ENCODE measurements at places on chromosomes 4 and X.

DNA sequence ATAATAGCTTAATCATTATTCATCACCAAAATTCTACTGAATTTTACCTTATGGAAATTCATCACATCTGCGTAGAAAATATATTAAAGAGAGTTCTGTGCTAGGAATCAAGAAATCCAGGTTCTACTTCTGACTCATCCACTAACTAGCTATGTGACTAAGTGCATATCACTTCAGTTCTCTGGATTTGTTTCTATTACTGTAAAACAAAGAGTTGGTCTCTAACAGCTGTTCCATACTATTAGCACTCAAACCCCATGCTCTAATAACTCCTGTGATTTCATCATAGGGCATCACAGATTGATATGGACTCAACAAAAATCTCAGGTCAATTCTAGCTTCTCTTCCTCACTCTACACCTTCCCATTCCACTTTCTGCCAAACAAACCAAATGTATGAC, 572.0 kb downstream of the INPP4B start:
- peak; percentile 30 for DNase-seq

DNA sequence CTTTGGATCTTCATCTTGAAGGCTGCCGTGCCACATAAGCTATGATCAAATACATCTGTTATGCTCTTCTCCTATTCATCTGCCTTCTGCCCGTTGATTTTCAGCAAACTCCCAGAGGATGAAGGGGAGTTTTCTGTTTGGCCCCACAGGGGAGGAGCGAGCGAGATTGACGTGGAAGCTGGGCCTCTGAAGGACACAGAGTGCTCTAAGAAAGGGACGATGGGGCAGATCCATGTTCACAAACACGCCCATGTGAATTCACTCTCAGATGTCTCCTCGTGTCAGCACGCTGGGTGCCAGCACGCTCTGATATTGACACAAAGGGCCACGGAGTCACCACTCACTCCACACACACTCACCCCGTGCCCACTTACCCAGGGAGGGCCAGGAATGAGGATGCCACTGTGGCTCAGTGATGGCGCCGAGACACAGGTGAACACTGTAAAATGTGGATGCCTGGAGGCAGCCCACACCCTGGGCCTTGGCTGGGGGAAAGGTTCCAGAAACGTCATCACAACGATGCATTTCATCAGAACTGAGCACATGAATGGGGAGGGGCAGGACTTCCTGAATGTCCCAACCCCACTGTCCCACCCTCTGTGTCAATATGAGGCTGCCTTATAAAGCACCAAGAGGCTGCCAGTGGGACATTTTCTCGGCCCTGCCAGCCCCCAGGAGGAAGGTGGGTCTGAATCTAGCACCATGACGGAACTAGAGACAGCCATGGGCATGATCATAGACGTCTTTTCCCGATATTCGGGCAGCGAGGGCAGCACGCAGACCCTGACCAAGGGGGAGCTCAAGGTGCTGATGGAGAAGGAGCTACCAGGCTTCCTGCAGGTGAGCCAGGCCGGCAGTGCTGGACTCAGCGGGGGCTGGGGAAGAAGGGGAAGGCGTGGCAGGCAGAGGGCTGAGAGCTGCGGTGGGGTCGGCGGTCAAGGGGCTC, at the start of gene S100P:
TSS of gene S100P (plus strand) at position 648 of the 946 bp plus-strand sequence. CDS start at position 703, 55 bp downstream.
- DNase-seq: no peak

- no peak for DNase-seq
These were observed 24.7 kb downstream of the ENPP6 start for GRCh38 chr4:184192933-184193332.

DNA sequence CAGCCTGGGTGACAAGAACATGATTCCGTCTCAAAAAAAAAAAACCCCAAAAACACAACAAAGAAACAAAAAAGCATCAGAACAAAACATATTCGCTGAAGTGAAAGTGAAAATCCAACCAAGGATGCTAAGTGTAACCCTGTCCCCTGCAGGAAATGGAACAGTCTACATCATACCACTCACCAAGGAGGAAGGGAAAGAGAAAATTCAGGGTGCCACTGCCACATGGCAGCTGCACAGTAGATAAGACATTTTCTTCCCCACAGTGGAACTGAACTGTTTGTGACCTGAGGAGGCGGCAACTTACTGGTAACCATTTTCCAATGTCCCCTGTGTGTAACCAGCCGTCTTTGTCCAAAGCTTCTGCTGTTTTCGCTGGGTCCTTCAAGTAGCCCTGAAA, 28.2 kb upstream of the CENPU start:
- DNase-seq: no peak

GRCh38 chrX:136797787-136798186, 17.1 kb upstream of the ARHGEF6 start:
- no peak for DNase-seq

DNA sequence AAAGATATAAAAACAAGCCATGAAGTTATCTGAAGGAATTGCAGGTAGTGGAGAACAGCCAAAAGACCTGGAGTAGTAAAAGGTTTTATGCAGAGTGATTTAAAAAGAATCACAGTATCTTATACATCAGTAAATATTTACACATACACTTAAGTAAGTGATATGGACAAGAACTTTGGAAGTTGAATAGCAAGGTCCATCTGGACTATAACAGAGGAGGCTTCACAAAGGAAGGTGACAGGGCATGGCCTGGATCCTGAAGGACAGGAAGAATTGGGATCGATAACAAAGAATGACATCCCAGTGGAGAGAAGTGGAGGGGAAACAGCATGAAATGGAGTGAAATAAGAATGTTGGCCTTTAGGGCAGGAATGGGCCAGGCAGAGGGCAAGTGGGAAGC, 46.2 kb downstream of the TET2 start:
- no peak for DNase-seq

DNA sequence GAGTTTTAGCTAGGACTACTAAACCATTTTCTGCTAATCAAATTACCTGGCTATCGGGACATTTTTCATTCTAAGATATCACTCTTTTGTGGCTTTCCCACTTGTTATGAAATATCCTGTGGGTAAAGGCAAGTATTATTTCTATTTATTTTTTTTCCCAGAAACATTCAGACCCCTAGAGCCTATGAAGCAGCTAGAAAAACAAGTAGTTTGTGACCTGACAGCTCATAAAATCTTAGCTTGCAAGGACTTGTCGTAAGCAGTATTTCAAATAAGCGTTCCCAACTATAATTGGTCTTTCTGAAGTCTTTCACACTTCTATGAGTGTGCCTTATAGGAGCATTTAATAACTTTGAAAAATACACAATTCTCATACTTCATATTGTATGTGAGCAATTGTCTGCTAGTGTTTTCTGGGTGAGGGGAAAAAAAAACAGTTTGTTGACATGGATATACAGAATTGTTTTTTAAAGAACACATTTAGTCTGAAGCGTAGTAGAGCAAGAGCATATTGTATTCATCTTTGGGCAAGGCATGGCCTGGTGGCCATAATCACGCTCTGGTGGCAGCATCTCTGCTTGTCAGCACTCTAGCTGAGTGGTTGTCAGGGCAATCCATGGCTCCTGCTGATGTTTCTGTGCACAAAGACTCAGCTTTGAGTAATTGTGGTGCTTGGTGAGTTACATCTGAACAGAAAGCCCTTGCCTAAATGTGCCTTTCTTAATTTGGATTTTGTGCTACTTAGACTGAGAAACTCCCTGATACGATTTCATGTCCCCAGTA, 2.6 kb downstream of the MCUB start:
- no peak for DNase-seq

DNA sequence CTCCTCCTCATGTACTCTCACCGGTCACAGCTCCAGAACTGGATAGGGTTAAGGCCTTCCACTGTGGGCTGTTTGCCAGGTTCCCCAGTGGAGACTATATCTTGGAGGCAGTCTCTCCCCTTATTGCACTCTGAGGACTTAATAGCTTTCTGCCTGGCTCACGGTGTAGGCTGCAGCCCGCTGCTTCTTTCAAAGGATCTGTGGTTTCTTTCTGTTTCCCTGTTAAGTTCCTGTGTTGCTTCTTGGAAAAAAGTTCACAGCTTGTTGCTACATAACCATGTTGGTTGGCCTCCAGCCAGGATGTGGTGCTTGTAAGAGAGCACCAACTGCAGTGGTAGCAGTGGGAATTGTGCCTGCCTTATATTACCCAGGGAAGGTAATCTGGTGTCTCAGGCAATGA, 24.9 kb upstream of the ZDHHC15 start:
- no peak for DNase-seq

DNA sequence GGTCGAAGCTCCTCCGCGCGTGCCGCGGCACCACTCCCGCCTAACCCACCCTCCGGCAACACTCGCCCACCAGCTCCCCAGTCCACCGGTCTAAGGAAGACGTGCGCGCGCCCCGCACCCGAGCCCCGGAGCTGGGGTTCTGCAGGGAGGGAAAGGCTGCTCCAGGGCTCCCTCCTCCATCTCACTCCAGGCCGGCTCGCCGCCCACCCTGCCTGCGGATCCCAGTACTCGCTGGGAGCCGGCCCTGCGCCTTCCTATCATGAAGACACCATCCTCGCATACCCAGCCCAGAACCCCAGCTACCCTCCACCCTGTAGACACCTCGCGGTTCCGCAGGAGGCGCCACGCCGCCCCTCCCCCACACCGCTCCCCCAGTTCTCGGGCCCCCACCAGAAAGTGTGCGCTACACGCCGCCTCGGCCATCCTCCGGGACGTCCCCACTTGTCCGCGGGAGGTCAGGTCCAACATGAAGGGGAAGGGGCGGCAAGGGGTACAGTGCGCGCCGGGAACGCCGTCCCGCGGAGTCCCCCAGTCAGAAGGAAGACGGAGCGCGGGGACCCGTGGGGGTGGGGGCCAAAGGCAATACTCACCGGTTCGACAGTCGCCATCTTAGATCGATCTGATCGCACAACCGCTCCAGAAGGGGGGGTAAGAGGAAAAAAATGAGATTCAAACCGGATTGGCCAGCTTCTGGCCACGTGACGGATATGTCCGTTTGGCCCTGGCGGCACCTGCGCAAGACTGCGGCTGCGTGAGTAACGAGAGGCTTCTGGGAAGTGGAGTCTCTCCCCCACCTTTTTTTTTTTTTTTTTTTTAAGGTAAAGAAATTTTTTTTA, at the start of gene EIF4E:
TSS of gene EIF4E (minus strand) at position 629 of the 836 bp plus-strand sequence. CDS start at position 608, 21 bp downstream.
- DNase-seq: peak; percentile 98

- DNase-seq: no peak
These were observed 581.8 kb downstream of the NLGN4X start for GRCh38 chrX:5646818-5647217.

- no peak for DNase-seq
These were observed 45.0 kb upstream of the ARHGEF6 start for GRCh38 chrX:136825771-136826170.

GRCh38 chr4:7830747-7831146, 108.9 kb downstream of the AFAP1 start:
- no peak for DNase-seq

- no peak for DNase-seq
These were observed 3.3 kb downstream of the ITIH6 start for GRCh38 chrX:54794795-54795194.

DNA sequence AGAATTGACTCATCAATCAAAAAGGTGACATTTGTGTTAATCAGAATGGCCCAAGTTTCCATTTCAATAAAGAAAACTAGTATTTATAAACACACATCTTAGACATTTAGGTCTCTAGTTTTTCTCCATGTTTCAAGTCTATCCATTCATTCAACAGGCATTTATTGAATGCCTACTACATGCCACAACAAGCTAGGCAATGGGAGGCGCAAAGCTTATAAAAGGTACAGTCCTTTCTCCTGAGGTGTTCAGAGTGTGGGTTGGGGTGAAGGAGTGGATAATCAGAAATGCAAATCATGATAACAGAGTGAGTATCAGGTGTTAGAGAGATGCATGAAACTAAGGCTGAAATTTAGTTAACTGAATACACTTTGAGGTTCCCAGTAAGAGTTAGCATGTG, 78.0 kb downstream of the HCCS start:
- no peak for DNase-seq

- DNase-seq: no peak
These were observed 37.0 kb upstream of the CXCL8 start for GRCh38 chr4:73703320-73703719.

- DNase-seq: peak; percentile 5
These were observed 115.1 kb upstream of the PNPLA4 start for GRCh38 chrX:8042304-8042703.

DNA sequence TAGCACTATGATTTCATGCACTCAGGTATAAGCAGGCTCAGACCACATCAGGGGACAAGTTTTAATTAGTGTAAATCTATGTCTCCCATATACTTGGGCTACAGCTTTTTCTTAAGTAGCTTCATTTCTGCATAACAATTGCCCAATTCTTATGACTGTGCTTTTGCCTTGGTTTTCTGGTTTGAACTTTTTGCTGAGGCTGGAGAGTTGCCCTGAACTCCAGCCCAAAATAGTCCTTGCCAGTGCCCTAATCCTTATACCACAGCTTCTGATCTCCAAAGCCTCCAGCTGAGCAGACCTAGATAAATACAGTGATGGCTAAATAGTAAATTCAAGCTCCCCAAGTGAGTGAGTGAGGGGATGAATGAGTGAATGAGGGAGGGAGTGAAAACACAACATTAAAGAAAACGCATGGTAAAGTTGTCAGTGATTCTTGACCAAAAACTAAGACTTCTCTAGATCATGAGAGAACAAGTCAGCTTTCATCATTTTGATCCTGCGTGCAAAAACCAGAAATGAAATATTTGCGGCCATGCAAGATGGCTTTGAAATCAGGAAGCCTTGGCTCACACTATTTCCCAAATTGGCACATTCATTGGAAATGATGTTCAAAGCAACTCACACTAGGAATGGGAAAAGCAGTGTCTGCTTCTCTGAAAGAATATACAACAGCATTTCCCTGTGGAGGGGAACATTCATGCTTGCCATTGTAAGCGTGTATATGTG, 437.1 kb upstream of the CTSO start:
- DNase-seq: no peak

GRCh38 chr4:181967401-181967800, 275.8 kb upstream of the TENM3 start:
- no peak for DNase-seq

DNA sequence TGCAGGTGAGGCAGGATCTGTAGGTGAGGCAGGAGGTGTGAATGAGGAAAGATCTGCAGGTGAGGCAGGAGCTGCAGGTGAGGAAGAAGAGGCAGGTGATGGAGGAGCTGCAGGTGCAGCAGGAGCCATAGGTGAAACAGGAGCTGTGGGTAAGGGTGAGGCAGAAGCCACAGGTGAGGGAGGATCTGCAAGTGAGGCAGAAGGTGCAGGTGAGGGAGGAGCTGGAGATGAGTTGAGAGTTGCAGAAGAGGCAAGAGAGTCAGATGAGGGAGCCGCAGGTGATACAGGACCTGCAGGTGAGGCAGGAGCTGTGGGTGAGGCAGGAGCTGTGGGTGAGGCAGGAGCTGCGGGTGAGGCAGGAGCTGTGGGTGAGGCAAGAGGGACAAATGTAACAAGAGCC, 27.1 kb upstream of the PNMA3 start:
- DNase-seq: no peak

- peak; percentile 75 for DNase-seq
These were observed 946 bp downstream of the ANXA3 start for GRCh38 chr4:78552389-78553042.

- peak; percentile 79 for DNase-seq
These were observed 14.9 kb downstream of the NRK start for GRCh38 chrX:105837232-105837631.

- DNase-seq: peak; percentile 78
These were observed 7.4 kb downstream of the DMP1 start for GRCh38 chr4:87657525-87657924.

DNA sequence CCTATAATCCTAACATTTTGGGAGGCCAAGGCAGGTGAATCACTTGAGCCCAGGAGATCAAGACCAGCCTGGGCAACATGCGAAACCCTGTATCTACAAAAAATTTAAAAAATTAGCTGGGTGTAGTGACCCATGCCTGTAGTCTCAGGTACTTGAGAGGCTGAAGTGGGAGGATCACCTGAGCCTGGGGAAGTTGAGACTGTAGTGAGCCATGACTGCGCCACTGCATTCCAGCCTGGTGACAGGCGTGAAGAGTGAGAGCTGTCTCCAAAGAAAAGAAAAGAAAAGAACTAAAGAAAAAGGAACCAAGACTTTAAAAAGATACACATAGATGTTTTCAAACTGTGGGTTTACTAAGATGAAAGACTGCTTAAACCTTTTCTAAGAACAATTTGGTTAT, 129.0 kb downstream of the SPCS3 start:
- no peak for DNase-seq
